ENCODE measurements at places on chromosomes 11 and 22.
A peak's percentile ranks its signal among the peaks of the same experiment; 100 is the strongest.

- no peak for DNase-seq
These were observed 4.6 kb upstream of the TM7SF2 start for GRCh38 chr11:65107078-65107477.

DNA sequence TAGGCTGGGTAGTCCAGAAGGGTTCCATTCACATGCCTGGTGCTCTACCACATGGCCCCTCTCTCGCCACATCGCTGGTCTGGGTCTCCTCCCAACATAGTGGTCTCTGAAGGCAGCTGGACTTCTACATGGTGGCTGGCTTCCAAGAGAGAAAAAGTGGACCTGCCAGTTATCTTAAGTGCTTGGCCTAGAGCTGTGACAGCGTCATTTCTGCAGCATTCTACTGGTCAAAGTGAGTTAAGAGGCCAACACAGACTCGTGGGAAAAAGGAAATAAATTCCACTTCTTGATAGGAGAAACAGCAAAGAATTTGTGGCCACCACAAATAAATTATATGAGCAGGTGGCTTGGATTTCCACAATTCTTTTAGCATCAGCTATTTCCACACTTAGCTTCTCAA, 21.0 kb upstream of the BARX2 start:
- no peak for DNase-seq

DNA sequence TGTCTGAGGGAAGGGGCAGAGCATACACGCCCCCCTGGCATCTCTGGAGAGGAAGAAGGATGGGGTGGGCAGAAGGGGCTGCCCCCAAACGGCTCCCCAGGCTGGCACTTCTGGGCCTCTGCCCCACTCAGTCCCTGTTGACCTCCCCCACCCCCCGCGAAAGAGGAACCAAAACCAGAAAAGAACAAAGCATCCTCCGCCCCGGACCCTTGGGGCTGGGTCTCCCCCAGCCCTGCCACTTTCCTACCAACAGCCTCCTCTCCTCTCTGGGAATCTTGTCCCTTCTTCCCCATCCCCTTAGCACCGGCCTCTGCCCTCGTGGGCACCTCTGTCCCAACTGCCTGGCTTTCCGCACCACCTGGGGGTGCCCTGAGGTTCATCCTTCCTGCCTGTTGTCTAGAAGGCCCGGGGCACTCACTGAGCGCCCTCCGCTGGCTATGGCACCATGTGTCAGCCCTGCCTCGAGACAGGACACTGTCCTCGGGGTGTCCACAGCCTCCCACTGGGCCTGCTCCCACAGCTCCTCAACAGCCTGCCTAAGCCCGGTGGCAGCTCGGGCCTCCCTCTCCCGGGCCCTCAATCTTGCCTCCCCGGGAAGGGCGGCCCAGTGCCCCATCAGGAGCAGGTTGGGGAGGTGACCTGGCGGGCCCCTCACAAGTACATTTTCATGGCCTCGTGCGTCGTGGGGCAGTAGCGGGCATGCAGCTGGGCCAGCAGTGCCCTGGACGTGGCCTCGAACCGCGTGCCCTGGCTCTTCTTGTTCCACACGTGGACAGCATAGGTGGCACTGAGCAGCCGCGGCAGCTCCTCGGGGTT, 28.2 kb downstream of the A4GALT start:
- DNase-seq: no peak

GRCh38 chr11:133227632-133228111, 304.6 kb downstream of the OPCML start:
- no peak for DNase-seq

DNA sequence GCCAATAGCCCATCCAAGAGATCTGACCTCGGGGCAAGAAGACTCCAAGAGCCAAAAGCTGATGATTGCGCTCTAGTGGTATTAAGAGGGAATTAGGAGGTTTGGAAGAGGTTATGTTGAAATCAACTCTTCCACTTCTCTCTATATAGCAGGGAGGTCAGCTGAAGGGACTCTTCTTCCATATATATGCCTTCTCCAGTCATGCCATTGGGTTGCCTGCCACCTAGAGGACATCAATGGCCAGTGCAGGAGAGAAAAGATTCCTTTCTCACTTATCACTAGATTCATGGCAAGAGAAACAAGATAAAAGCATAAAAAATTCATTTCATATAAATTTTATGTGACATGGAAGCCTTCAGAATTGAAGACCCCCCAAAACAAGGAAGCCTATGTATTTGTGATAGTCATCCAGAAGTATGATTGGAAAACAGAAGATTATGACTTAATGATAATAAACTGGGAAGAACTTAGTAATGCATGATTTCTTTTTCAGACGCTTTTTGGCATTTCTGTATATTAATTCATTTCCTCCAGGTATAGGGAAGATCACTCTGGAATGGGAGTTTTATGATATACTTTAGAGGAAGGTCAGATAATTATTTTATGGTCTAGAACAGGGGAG, 435.1 kb upstream of the DDI1 start:
- DNase-seq: peak; percentile 66

DNA sequence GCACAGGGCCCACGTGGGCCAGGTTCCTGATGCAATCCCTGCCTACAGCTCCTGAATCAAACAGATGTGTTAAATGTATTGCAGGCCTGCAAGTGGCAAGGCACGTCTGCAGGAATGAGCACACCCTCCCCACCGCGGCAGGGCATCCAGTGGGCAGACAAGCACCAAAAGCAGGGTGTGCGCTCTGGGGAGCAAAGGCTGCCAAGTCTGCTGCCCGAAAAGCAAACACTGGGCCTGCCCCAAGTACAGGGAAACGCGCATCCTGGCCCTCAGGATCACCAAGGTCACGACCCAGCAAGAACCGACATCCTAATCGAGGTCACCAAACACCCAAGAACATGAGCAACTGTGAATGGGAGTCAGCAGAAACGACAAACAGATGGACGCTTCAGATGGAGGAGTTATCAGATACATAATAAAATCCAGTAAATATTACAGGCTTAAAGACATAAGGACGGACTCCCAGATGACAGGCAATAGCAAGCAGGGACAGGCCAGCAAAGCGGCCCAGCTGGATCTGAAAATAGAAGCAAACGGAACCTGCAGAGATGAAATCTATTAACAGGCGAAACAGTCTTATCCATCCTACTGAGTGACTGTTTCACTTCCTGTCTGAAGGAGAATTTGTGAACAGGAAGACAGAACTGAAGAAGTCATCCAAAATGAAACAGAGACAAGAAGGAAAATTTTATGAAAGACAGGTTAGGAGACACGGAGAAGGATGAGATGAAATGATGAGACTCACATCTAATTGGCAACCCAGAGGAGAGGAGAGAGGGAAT, 26.7 kb downstream of the CARS1 start:
- no peak for DNase-seq

DNA sequence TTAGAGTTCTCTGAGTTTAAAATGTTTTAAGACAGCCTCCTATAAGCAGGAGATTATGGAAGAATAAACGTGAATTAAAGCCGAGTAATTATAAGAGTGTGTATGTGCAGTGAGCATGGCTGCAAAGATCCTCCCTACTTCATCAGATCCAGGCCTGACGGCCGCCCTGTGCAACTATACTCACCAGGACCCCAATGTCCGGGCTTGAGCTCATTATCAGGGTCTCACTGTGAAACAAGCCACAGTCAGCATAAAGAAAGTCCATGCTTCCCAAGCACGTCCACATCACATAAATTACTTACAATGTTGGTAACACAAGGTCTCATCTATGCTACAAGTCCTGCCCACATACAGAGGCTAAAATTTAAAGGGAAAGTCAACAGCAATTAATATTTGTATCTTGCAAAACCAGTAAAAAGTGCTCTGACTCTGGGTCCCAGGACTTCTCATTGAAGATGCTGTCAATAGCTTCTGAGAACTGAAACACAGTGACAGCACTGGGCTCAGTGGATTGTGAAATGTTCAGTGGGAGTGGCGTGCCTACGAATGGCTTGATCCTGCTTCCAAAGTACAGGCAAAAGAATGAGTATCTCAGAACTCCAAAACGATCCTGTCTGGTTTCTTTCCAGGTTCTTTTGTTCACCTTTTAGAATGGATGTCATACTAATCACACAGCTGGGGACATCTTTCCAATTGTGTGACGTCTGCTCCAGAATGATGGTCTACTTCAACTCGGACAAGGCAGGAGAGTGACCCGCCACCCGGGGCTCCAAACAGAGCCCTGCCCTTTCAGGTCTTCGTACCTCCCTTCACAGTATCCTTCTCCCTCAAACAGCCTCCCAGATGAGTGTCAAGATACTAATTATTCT, 72.1 kb upstream of the ARFGAP3 start:
- no peak for DNase-seq

DNA sequence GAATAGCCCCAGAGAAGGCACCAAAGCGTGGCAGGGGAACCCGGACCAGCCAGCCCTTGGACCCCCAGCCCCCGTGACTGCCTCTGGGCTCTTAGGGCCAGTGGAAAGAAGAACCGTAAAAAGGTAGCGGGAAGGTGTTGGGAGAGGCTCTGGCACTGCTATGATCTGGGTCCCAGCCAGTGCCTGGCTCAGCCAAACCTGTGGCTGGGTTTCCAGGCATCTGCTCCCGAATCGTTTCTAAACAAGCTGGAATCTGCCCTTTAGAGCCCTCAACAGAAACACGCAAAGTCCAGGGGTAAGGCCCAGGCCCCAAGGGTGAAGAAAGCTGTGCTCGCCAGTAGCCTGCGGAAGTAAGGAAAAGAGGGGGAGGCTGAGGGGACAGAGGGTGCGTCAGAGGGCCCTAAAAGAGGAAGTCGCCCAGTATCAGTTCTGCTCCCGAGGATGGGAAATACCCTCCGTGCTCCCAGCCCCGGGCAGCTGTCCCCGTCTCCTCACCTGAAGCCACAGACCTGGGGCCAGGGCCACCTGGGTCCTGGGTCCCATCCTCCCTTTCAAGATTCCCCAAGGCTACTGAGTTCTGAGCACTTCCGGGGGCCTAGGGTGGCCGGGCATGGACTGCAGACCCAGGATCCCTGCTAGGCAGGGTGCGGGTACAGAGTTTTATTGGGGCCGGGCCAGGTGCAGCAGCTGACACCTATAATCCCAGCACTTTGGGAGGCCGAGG, 24.7 kb downstream of the IL10RA start:
- DNase-seq: no peak

Data from AG08396 (cell line).